ENCODE measurements at places on chromosomes 11 and 22.

GRCh38 chr11:110907629-110908028 is 195.4 kb upstream of the ARHGAP20 start:
- DNase-seq: no peak

DNA sequence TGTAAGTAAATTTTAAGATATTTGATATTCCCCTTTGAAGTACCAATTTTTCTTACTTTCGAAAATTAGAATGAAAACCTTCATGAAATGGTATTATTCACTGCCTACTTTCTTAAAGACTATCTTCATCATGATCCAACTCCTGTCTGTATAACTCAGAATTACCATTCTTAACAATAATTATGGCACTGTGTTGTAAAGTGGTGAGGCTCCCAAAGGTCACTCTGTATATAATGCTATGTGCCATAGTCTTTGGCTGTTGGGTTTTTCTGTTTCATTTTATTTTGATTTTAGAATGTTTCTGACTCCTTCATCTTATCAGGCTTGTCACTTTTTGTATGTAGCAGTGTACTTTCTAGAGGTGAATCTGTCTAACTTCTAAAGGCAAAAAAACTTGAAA is 52.4 kb downstream of the MAML2 start:
- DNase-seq: no peak

DNA sequence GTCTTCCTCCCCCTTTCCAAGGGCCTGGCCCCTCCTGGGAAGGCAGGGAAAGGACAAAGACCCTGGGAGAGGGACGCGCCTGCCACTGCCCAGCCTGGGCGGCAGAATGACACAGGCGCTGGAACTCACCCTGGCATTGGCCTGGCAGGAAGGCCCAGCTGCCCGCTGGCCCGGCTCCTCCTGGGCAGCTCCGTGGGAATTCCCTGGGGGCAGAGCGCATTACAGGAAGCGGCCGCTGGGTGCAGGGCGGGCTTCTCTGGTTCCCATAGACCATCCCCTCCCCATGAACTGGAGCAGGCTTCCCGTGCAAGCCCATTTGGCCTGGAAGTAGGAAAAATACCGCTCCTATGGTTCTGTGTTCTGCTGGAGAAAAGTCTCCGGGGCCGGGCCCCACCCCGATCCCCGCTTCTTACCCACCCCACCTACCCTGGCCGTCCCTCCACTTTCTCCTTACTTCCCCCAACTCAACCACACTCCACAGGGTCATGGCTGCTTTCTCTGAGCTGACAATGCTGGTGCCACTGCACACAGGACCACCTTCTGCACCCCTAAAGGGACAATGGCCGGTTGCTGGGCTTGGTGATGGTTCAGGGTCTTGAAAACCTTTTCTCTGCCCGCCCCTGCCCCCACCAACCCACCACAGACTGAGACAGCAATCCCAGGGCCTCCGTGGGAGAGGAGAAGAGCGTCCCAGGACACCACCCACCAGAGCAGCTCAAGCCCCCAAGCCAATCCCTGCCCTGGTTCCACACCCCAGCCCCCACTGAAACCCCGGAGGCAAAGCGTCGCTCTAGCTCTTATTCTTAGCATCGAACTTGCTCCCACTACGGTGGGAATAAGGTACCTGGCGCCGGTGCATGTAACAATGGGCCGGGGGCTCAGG is 58.9 kb downstream of the LINC01488 start:
- DNase-seq: no peak

DNA sequence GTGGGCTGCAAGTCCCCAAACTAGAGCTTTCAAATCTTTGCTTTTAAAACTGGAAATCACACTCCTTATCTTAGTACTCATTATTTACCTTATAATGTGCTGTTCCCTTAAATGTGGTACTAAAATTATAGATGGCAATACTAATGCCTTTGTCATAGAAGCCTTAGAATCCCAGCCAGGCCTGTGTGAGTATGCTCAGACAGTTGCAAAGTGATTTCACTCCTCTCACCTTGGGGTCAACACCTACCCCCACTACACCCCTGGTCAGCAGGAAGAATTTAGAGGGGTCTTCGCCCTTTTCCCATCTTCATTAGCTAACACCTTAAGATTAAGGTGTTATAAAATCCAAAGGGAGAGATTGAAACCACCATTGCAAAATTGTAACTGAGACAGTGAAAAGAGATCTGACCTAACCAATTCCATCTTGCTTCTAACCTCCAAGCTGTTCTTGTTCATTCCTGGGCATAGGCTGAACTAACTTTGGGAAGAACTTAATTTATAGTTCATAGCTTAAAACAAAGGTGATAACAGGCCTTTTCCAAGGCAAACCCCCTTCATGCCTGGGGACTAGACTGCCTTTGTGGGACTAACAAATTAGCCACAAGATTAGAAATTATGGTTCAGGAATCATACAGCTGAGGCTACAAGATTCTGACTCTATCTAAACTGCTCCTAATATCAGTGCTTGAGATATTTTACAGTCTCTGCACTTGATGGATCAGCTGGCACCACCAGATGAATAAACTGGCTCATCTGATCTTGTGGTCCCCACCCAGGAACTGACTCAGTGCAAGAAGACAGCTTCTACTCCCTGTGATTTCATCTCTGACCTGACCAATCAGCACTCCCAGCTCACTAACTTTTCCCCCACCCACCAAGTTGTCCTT is 10.4 kb upstream of the MRPL17 start:
- peak; percentile 54 for DNase-seq

DNA sequence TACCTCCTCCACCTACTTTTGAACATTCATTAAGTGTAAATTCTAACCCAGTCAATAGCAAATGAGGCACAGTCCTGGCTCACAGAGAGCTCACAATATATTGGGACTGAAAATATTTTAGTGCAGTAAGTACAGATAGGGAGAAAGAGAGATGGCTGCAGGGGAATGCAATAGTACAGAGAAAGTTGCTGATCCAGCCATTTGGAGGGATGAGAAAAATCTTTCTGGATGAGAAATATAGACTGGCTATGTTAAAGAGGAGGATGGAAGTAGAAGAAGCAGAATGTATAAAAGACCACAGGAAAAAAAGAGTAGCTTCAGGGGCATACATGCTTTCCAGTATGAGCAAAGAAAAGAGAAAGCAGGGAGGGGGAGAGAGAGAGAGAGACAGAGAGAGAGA is 3.6 kb upstream of the OR52B6 start:
- DNase-seq: no peak

DNA sequence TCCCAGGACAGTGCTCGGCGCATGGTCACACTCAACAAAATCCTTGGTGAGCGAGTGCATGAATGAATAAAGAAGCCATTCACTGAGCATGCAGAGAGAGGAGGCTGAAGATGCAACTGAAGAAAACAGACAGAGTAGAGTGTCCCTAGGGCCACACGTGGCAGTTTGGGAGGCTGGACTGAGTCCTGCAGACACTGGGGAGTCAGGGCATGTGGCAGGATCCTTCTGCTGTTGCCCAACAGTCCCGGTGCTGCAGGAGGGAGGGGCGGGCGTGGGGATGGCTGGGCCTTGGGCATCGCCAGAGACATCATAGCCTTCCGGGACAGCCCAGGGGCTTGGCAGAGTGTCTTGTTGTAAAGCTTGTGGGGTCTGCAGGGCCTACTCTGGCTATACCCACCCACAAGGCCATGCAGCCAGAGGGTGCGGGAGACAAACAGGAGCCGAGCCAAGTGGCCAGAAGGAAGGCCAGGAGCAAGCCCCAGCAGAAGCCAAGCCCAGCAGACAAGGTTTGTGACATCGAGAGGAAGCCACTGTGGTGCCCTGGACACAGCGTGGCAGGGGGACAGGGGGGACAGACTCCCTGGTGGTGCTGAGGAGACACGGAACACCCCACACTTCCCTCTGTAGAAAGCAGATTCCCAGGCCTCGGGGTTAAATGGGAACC is 26.7 kb upstream of the FBLN1 start:
- no peak for DNase-seq

DNA sequence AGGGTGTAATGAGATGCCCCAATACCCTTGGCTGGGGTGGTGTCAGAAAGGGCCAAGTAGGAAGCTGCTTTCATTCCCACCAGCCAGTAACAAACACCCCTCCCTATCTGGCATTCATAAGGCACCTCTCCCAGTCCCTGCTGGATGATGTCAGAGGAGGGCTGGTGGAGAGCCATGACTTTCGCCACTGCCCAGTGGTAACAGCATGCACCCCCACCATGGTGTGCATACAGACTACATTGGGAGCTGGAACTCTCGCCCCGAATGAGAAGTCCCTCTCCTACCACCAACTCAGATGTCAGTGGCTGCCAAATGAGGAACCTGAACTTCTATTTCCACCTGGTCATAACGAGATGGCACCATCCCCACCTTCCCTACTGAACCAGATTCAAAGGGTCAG is 73.3 kb downstream of the SGSM3 start:
- no peak for DNase-seq

DNA sequence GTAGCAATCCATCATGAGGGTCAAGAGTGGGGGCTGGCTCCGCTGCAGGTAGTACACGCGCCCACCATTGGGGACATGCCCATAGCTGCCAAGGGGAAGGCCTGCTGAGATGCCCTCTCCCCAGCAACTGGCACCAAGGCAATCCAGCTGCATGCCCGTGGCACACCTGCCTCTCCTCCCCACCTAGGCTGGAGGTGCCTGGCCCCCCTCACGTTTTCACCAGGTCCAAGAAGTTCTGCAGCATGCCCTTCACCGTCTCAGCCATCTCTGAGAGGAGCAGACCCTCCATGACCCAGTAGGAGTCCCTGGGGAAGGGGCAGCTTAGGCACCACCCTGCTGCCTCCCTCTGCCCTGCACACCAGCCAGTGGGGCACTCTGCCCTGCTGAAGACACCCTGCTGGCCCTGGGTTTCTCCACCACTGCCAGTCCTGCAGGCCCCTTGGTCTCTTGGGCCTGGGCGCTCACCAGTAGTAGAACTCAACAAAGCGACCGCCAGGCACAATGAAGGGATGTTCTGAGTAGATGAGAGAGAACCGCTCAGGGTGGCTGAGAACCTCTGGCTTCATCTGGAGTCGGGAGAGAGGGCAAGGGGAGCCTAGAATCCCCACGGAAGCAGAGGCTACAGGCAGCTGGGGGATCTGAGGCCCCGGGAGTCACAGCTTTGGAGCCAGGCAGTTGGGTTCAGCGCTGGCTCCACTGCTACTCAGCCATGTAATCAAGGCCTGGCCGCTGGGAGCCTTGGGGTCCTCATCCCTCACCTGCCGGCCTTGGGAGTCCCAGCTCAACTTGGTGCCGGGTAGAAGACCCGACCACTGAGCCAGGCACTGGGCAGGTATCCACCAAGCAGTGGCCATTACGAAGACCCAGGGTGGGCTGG is 17.8 kb downstream of the TREH start:
- DNase-seq: no peak

GRCh38 chr11:36041988-36042611 is 98.2 kb downstream of the LDLRAD3 start:
- no peak for DNase-seq

GRCh38 chr11:94974178-94974577 is 669 bp downstream of the KDM4D start:
- no peak for DNase-seq

- DNase-seq: no peak
These were observed 8.5 kb upstream of the SLN start for GRCh38 chr11:107720303-107720774.

- no peak for DNase-seq
These were observed 25.8 kb downstream of the DDIAS start for GRCh38 chr11:82927264-82927880.

GRCh38 chr11:46669711-46670139 is 30.7 kb downstream of the ARHGAP1 start:
- DNase-seq: no peak

- no peak for DNase-seq
These were observed 87.4 kb upstream of the CHORDC1 start for GRCh38 chr11:90310210-90310609.

DNA sequence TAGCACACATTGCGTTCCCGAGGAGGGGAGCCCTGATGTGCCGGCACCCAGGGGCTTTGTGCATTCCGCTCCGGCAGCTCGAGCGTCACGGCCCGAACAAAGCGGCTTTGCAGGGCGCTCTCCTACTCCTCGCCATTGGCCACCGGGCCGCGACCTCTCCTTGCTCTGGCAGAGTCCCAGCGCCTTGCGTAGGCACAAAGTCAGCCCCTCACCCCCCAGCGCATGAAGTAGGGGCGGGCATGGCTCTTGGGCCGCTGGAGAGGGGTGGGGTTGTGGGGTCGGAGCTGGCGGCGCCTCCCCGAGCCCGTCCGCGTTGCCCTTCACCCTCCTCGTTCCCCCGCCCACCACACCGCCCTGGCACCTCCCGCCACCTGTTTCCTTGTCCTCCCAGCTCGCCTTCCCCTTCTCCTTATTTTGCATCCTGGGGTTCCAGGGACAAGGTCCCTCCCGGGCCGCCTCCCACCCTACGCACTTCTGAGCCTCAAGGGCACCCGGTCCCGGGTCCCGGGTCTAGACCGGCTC is 753 bp upstream of the PPARA start:
- peak; percentile 13 for DNase-seq

All from stimulated activated CD4-positive, alpha-beta T cell treated with anti-CD3 and anti-CD28 coated beads, Interleukin-12 subunit alpha, Interleukin-12 subunit beta, amount 100 ng/mL, for 24 hours (primary cell).